ENCODE measurements at places on chromosomes 6 and 20.

- DNase-seq = no peak
Observed at GRCh38 chr6:11341867-11342266, 109.4 kb upstream of the NEDD9 start.

- DNase-seq = no peak
Observed at GRCh38 chr6:143877584-143878271, 13.5 kb downstream of the ZC2HC1B start.

DNA sequence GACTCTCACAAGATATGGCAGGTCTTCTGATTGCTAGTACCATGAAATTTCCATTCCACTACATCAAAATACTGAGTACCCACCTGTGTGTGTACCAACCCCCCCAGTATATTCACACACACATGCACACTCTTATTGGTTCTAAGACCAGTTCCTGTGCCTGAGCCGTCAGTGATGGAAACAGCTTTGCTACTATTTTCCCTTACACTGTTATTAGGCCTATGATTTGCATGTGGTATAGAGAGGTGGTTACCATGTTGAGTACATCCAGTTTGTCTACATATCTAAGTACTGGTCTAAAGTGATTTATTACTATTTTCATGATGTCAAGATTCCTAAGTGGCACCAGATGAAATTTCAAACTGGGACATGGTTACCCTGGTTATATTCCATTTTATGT is 459.9 kb downstream of the BCKDHB start:
- DNase-seq = no peak

DNA sequence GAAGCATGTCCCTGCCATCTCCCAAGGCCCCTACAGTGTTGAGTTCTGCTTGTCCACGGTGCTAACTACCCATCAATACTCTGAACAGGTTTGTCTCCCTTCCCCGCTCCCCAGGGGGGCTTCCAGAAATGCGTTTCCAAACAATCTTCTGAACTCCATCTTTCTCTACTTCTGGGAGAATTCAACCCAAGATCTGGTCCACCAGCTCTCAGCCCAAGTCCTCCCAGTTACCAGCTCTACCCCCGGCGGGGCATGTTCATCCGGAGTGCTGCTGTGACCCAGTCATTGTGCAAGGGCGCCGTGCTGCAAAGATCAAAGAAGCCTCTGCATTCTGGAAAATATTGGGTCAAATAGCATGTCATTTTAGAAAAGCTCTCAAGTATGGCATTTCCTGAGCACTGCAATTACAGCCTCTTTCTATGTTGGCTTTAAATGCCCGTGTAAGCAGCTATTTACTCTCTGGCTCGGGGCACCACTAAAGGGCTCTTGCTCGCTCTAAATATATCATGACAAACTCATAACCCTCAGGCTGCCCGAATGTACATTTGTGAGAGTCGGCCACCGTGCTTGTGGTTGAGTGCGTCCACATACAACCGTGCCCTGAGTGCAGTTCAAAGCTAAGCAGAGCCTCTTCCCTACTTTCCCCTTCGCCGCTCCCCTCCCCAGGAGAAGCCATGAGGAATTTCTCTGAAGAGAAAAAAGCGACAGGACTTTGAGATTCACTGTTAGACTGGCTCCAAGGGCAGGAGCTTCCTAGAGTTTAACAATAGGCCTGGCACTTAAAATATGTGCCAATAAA is 71.6 kb downstream of the BANF2 start:
- no peak for DNase-seq

- no peak for DNase-seq
Observed at GRCh38 chr6:79239536-79240168, 5.2 kb upstream of the HMGN3 start.

DNA sequence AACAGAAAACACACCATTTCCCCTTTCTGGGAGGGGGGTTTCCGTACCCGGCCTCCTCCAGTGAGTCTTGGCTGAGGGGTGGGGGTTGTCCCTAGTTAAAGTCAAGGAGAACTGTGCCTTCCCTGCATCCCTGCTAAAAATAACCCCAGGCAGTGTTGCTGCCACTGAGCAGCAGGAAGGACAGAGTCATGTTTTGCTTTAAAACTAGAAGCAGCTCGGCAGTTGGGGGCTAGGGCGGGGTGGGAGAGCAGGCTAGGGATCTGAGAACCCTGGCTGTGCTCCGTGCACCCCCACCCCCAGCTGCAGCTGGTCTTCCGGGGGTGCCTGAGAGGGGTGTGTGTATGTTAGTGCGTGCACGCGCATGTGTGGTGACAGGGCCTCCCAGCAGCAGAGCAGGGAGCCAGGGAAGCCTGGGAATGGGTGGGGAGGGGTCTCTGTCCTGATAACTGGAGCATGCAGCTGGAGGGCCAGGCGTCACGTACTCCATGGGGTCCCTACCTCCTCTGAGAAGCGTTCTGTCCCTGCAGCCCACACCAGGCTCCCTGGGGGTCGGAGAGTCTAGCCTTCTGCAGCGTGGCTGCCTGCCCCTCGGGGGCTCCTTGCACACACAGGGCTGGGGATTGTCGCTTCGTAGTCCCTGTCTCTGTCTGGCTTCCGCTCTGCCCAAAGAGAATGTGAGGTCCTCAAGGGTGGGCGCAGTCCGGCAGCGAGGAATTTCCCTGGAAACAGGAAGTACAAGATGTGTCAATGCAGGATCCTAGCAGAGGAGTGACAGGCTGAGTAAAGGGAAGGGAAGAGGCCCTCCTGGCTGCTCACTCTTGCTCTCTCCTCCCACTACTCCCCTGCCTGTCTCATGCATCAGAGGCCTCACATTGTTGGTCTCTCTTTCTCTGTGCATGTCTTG is 16.8 kb upstream of the ARMC12 start:
- peak; percentile 58 for DNase-seq

- DNase-seq = no peak
Observed at GRCh38 chr6:154080461-154081189, 41.6 kb downstream of the OPRM1 start.

GRCh38 chr6:97305414-97306066 is 22.5 kb upstream of the MMS22L start:
- DNase-seq = no peak

GRCh38 chr20:41552295-41553068 is 65.7 kb downstream of the CHD6 start:
- no peak for DNase-seq

DNA sequence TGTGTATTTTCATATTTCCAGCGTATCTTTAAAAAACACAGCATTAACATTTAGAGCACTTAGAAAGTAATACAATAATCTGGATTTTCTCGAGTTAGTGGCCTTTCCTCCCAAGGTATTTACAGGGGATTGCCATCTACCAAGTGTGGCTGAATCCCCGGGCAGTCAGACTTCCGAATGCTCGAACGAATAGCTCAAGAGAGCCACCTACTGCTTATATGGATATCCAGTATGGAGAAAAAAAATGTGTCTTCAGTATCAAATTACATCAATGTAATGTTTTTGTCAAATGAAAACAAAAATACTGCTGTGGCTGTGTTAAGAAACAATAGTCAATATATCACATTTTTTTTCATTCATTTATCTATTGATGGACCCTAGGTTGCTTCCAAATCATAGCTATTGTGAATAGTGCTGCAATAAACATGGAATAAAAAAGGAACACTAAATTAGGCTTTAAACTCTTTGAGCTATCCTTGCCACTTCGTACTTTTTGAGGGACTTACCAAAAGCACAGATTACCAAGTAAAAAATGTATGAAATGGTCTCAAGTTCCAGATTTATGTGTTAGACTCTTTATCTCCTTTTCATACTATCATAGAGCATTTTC is 654.5 kb upstream of the PTCHD4 start:
- DNase-seq = no peak

DNA sequence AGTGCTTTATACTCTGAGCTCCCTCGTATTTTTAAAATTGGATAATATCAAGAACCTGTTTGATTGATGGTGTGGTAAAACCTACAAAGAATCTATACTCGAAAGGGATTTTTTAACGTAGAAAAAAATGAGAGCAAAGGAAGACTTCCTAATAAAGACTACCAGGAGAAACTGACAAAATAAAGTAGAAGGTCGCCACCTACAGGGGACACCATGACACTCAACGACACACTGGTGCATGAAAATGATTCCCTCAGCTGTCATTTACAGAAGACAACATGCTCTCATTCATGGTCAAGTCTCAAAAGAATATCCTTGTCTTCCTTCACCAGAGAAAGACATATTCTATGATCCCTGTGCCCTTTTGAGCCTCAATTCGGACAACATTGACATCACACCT is 10.1 kb upstream of the NHSL1 start:
- DNase-seq = peak; percentile 78

DNA sequence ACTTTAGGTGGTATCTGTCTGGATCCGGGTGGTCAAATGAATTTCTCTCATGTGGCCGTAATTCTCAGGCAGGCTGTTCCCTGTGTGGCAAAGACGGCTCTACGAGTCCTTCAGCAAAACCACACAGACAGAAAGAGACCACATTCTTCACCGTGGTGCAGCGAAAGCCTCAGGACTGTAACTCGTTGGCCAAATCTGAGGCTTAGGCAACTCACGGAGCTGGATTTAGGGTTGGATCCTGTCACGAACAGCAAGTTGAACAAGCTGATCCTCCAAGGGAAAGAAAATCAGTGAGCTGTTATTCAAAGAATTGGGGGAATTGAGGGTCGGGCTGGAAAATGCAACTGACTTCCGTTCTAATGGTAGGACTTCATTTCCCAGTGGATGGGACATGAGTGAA is 167.4 kb downstream of the ZMYND8 start:
- no peak for DNase-seq

DNA sequence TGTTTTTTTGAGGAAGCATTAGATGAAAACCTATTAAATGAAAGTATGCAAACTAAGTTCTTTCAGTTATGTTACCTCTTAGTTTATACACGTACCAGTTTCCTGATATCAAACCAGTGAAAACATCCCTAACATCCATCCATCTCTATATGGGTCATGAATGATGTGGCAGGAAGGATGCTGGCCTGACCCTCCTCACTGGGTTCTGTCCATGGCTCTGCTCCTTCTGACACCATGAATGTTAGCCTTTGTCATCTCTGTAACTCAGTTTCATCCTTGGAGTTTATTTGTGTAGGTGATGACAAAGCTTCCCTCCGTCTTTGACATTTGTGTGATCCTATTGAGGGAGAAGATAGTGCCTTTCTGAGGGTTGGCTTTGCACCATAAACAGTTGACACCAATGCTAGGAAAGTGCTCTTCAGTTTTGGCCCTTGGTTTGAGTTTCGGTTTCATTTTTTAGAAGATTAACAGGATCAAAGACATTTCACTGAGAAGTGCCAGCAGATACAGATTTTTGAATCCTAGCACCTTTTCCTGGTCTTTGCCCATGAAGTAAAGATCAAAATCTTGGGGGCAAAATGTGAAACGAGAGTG is 72.0 kb upstream of the SCGN start:
- DNase-seq = no peak

- no peak for DNase-seq
Observed at GRCh38 chr20:12372557-12372956, 454.9 kb downstream of the BTBD3 start.

DNA sequence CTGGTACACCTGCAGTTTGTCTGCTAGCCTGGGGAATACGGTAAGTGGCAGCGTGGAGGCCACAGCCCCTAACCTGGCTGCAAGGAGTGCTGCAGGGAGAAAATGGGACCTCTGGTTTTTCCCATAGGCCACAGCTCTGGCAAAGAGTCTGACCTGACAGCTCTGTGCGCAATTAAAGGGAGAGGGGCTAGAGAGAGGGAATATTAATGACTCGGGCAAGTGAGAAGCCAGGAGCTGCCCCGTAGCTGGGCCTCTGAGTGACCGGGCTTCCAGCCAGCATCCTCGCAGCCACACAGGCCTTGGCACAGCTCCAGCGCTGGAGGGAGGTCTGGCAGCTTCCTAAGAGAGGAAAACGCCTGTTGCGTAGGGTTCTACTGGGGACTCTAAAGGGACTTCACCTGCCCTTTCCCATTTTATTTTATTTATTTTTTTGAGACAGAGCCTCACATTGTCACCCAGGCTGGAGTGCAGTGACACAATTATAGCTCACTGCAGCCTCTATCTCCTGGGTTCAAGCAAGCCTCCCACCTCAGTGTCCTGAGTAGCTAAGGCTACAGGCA is 18.2 kb upstream of the OCSTAMP start:
- DNase-seq = peak; percentile 85

GRCh38 chr20:58752565-58752964 is 60.0 kb downstream of the NPEPL1 start:
- no peak for DNase-seq

DNA sequence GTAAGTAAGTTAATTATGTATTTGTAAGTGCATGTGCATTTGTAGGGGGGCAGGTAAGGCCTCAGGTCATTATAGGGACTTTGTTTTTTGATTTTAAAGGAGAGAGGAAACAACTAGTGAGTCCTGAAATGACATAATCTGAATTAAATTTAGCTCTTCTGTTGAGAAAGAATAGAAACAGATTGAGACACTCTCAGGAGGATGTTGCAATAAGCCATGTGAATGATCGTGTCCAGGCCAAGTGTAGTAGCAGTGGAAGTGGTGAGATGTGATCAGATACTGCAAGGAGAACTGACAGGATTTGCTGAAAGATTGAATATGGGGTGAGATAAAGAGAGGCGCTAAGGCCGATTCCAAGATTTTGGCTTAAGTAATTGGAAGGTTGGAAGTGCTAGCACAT is 2.6 kb upstream of the CENPW start:
- no peak for DNase-seq

DNA sequence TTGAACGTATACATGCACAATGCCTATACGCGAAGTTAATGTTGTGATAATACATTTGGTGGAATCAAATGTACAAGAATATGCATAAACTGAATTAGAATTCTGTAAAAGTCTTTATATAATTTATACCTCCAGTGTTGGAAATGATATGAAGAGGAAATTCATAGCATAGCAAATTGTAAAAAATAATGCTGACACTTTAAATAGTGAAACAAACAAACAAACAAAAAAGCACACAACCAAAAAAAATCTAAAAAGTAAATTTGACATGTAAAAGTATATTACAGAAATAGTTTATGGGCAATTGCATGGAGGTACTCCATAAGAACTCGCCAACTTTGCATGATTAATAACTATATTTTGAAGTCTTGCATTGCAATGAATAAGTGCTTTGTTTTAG is 780.9 kb downstream of the TBC1D32 start:
- DNase-seq = no peak

- DNase-seq = peak; percentile 65
Observed at GRCh38 chr6:30684386-30685156, 1.9 kb downstream of the PPP1R18 start.

DNA sequence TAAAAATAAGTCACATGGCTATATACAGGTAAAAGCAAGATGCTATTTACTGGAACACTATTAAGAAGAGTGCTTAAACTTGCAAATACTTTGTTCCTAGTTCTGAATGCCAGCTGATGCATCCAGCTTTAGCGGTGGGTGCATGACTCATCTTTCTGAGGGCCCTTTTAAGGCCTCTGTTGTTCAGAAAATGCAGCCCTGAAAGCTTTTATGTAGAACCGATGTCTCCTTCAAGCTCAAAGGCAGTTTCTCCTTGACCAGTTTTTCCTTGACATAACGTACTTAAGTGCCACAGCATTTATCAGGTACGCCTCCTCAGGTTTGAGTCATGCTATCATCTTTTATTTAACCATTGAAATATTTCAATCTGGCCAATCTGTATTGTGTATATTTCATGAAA is 82.8 kb downstream of the MLIP start:
- DNase-seq = no peak

DNA sequence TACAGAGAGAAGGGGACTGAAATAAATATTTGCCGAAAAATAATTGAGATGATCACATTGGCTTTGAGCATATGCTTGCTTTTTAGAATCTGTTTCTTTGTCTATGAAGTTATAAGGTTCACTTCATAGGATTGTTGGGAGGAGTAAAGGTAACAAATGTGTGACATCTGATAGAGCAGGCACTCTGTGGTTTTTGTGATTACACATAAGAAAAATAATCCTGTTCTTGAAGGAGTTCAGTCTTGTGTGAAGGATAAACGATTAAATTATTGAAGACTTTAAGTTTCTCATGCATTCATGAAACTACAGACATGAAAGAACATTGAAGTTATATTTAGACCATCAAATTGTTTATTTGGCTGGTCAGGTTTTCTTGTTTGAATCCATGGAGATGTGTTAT is 45.0 kb downstream of the QKI start:
- no peak for DNase-seq
